ENCODE measurements at places on chromosomes 3 and 15.

- DNase-seq, result no peak
These were observed 18.4 kb downstream of the ZBTB38 start for GRCh38 chr3:141386611-141387111.

GRCh38 chr15:82079736-82080135 lies 33.9 kb upstream of the MEX3B start:
- DNase-seq, result no peak

GRCh38 chr15:87312221-87312620 lies 944.3 kb downstream of the NTRK3 start:
- no peak for DNase-seq

GRCh38 chr15:25981114-25981513 lies 118.0 kb upstream of the ATP10A start:
- no peak for DNase-seq

- DNase-seq, result no peak
These were observed 27.7 kb upstream of the SMAD3 start for GRCh38 chr15:67037694-67038093.

- DNase-seq, result no peak
These were observed 23.3 kb downstream of the RASGRF1 start for GRCh38 chr15:79067072-79067833.
